ENCODE measurements at places on chromosomes 16 and 17.

DNA sequence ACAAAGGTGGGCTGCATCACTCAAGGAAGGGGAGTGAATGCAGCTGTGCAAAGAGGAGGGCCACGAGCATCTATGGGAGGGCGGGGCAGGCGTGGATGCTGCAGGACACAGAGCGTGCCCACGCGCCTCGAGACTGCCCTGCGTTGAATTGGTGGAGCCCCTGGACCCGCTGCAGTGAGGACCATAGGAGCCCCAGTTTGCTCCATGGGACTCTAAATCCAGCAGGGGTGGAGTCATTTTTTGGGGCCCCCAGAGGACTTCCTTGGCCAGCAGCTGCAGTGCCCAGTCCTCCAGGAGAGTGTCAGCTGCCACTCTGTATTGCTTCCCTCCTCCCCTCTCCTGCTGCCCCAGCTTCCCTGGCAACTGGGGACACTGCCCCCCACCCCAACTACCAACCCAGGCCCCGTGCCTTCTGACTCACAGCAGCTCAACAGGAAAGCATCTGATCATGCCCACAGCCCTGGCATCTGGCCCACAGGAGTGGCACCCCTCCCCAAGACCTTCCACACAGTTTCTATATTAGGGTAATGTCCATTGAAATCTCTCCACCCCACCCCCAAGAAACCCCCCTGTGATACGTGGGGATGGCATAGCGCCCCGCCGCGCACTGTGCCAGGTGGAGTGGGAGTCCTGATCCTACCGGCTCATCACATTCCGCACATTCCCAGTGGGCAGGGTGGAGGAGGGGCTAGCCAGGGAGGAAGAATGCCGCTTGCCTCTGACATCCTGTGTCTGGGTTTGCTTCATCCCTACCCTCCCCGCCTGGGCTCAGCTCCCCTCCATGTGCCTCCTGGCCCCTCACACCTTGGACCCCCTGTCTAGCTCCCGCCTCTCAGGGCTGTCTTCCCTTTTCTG lies 27.8 kb upstream of the ITGA3 start:
- DNase-seq = no peak

- DNase-seq = no peak
These were observed 31.7 kb downstream of the CRISPLD2 start for GRCh38 chr16:84851192-84852127.

- DNase-seq = no peak
These were observed 1.2 kb upstream of the C1QL1 start for GRCh38 chr17:44969144-44969780.

DNA sequence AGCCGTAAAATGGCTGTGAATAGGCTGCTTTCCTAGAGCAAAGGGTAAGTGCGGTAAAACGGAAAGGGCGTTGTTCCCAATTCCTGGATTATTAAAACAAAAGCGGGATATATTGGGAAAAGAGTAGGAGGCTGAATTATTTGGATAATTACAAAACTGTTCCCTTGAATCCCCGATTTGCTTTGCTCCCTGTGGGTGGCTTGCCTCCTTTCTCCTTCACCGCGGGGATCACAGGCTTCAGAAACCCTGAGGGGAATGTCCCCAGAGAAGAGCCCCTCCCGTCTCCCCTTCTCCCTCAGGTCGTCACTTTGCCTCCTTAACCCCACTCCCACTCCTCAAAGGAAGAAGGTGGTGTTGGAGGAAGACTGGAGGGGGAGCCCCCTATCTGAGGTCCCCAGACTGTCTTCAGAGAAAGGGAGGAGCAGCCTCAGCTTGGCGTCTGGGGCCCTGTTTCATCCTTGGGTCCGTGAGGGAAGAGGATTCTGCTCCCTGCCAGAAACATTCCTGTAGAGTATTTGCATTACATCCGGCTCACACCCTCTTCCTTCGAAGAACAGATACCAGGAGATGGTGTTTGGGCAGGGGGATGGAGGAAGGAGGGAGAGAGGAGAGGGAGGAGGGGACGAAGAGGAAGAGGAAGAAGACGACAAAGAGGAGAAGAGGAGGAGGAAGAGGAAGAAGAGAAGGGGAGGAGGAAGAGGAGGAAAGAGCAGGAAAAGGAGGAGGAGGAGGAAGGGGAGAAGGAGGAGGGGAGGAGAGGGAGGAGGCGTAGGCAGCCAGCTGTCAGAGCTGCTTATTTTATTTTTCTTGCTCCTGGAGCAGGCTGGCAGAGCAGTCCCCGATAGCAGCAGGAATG lies 31.8 kb downstream of the MRM1 start:
- DNase-seq = no peak

GRCh38 chr16:1081734-1082265 lies 9.3 kb downstream of the SSTR5 start:
- DNase-seq = no peak

- DNase-seq = no peak
These were observed 36.8 kb downstream of the VAT1L start for GRCh38 chr16:77825196-77825595.

DNA sequence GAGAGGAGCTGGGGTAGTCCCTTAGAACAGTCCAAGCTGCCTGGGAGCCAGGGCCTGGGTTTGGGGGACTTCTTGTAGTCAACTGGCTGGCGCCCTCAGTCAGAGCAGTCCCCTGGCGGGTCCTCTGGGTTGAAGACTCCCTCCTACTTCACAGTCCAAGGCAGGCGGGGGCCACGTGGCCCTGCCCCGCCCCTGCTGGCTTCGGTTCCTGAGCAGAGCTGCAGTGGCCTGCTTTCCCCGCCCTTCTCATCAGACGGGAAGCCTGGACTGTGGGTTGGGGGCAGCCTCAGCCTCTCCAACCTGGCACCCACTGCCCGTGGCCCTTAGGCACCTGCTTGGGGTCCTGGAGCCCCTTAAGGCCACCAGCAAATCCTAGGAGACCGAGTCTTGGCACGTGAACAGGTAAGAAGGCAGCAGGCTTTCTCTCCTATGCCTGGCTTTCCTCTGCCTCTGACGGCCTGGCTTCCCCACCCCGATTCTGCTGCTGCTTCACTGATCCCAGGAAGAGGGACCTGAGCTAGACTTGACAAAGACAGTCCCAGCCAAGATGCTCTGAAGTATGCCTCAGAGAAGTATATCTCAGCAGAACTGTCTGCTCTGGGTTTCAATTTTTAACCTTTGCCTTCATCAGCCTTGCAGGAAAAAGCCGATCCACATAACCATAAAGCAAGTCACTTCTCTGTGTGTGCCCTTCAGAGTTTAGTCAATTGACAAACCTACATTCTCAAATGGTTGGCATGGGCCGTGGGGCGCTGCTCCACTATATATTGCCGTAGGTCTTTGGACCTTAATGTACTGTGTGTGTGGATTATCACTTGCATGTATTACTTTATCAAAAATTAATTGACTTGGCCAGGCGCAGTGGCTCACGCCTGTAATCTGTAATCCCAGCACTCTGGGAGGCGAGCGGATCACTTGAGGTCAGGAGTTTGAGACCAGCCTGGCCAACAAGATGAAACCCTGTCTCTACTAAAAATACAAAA lies 56.3 kb downstream of the SF3B3 start:
- DNase-seq = no peak

GRCh38 chr17:33647956-33648355 lies 354.9 kb upstream of the ASIC2 start:
- DNase-seq = no peak

DNA sequence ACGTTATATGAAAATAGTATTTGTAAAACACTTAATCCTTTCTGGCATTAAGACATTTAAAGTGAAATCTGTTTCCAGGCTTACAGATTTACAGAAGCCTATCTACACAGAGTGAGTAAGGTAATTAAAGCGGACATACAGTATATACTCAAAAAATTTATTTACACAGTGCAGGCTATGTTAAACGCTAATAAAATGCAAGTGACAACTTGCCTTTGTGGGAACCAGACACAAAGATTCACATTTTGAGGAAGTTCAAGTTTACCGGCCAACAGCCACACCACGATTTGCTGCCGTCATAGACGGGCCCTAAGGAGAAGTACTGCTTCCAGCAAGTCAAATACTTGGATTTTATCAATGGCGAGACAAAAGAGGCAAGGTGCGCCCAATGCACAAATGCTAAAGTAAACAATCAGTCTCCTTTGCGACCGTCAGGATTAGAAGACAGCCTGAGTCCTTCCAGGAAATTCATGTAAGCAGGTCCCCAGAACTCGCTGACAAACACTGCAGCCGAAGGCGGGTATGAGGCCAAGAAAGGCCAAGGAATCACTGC lies 801 bp downstream of the VPS35 start:
- DNase-seq = no peak

GRCh38 chr16:11550791-11551498 lies 35.8 kb downstream of the LITAF start:
- no peak for DNase-seq

DNA sequence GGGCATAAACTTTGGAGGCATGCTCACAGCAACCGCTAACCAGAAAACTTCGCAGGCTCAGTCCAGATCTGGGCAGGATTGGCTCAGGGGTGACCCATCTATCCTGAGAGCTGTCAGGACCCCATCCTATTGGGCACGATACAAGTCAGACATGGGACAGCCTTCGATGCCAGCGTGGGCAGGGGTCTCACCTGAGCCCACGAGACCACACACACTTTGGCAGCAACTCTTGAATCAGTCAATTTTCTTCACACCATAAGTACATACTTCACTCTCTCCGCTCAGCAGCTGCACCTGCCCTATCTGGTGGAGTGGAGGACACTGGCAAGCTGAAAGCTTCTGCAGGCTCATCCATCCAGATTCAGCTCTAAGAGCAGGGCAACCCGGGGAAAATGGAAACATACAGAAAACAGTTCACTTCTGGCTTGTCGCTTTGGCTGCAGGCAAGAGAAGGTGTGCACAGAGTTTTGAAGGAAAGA lies 48.3 kb downstream of the ZFHX3 start:
- no peak for DNase-seq

GRCh38 chr17:45747911-45748310 lies 36.2 kb upstream of the CRHR1 start:
- no peak for DNase-seq

DNA sequence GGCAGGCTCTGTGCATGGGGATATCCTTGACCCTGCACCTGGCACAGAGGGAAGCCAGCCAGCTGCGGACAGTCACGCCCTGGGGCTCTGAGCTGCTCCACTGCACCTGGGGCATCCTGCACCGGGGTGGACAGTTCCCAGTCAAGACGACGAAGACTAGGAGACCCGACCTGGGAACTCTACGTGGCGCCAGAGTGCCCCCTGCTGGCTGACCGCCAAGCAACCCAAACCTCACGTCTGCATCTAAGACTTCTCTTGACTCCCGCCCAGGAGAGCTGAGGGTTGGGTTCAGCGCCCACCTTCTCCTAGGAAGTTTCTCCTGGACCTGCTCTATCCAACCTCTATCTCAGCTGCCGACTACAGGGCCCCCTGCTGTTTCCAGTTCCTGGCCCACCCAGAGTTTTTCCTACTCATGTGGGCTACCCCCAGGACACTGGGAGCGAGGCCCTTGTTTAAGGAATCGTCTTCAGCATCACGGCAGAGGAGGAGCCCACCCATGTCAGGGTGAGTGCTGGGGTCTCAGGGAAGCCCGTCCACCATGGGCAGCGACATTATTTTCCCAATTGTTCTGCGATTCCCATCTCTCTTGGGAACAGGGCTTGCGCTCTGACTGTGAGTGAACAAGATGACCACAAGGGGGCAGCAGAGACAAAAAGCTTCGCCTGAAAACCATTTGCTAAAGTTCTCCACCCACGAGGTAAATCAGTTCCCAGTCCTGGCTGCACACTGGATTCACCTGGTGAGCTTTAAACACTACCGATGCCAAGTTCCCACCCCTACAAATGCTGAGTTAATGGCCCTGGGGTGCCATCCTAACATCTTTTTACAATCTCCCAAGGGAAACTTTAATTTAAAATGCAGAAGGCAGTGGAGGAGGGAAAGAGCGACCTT lies 29.3 kb downstream of the TLE7 start:
- DNase-seq = peak; percentile 58

DNA sequence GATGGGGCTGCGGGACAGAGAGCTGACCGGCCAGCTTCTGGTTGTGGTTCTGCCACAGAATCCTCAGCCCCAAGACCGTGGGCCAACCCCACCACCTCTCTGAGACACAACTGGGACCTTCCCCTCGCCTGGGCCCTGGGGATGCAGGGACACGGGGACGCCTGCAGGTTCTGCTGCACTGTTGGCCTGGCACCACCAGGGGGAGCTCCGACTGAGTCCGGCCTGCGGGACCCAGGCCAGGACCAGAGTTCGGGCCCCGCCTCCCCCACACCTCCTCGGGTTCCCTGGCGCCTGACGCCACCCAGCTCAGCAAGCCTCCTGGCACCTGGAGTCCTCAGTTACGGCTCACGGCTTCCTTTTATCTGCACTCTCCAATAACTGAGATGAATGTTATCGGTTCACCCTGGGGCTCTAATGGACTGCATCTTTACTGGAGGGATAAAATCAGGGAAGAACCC lies 27.3 kb downstream of the TBC1D16 start:
- peak; percentile 71 for DNase-seq

GRCh38 chr17:16250635-16251034 lies 33.6 kb downstream of the PIGL start:
- DNase-seq = no peak

DNA sequence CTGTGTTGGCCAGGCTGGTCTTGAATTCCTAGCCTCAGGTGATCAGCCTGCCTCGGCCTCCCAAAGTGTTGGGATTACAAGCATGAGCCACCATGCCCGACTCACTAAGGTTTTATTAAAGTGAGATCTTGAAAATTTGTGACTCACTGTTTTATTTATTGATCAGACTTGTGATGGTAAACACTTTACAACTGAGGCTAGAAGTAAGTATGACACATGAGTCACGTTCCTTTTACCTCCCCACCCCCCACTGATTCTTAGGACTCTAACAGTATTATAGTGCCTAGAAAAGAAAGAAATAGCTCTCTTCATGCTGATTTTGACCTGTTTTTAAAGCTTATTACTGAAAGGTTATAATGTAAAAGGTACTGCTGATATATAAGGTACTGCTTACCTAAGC lies 160.6 kb downstream of the TANC2 start:
- no peak for DNase-seq

- no peak for DNase-seq
These were observed 756 bp downstream of the LUC7L3 start for GRCh38 chr17:50719924-50720794.

GRCh38 chr16:11990702-11991390 lies 14.3 kb downstream of the SNX29 start:
- no peak for DNase-seq

GRCh38 chr17:8327303-8327649 lies 12.4 kb upstream of the ODF4 start:
- DNase-seq = no peak

DNA sequence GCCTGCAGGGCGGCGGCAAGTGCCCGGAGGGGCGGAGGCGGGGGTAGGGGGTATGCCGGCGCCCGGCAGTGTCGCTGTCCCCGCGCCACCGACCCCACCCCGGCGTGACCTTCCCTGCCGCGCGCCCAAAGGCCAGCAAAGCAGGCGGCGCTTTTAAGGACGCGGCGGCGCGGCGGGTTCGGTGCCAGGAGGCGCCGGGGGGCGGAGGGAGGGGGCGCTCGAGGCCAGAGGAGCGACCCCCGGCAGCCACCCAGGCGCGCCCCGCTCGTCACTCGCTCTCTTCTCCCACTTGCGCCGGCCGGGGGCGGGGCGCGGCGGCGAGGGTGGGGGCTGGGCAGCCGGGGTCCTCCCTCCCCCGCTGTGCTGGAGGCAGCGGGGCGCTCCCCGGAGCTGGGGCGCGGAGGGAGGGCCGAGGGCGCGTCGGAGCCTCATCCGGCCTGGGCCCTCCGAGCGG lies 8.6 kb upstream of the BAHCC1 start:
- DNase-seq = no peak
